ENCODE measurements at places on chromosomes 5 and 9.
A peak's percentile ranks its signal among the peaks of the same experiment; 100 is the strongest.

- DNase-seq: no peak
Measured at GRCh38 chr9:107940616-107941595, 451.3 kb upstream of the KLF4 start.

DNA sequence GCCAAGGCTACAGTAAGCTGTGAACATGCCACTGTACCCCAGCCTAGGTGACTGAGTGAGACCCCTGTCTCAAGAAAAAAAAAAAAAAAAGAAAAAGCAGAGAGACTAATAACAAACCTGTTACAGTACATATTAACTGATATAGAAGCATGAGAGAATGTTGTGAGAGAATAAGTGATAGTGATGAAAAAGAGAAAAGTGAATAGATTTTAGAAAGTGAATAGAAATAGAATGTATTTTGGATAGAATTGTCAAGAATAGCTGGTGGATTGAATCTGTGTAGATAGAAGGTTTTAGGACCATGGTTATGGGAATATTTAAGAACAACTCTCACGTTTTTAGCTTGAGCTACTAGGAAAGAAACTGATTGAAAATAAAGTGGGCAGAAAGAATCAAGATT is 135.8 kb downstream of the WDR70 start:
- DNase-seq: no peak

DNA sequence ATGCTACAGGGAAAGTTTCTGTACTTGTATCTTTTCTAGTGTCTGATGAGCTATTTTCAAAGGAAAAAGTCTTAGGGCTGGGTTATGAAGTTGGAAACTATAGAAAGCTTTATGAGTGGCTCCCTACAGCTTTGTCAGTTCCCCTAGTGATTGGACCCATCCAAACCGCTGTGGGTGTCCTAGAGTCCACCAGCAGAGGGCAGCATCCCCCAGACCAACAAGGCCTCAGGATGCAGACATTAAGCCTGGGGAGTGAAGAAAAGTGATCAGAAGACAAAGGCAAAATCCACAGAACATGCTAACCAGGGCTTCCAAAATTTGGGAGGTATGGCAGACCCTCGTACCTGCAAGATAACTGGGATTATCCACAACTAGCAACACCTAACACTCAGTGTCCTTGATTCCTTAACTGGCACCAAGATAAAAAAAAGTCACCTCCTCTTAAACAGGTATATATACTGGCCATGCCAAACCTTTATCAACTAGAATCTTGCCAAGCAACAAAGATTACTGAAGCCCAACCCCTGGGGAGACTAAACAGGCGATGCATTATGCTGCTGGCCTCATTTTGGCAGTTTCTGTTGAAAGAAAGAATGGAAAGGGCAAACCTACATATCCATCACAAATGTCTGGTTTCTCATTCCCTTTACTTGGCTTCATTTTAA is 110.4 kb upstream of the NR5A1 start:
- peak; percentile 73 for DNase-seq

- no peak for DNase-seq
Measured at GRCh38 chr5:180173875-180174586, 35.0 kb downstream of the RASGEF1C start.

DNA sequence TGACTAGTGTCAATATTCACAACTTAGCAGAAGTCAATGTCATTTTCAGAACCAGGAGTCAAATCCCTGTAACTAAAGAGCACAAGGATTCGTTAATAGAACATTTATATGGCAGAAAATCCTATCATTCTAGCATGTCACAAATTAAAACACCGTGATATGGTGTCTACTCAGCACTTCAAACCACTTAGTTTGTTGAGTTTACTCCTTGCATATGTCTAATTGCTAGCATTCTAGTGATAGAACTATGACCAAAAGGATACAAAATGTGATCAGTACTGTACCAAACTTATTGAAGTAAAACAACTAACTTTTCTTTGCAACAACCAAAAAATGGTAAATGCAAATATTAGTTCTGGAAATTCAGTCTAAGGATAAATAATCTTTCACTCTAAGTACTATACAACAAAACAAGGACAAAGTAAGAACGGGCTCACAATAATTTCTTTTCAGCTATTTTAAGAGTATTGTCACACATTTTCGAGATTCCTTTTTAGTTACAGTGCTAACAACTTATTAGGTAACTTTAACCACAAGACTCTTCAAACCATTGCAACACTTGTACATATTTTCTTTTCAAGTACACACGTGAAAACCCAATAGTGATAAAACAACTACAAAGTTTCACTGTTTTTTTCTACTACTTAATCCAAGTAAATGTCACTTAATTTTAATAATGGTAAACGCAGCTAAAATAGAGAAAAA is 845.2 kb upstream of the CDH10 start:
- no peak for DNase-seq

DNA sequence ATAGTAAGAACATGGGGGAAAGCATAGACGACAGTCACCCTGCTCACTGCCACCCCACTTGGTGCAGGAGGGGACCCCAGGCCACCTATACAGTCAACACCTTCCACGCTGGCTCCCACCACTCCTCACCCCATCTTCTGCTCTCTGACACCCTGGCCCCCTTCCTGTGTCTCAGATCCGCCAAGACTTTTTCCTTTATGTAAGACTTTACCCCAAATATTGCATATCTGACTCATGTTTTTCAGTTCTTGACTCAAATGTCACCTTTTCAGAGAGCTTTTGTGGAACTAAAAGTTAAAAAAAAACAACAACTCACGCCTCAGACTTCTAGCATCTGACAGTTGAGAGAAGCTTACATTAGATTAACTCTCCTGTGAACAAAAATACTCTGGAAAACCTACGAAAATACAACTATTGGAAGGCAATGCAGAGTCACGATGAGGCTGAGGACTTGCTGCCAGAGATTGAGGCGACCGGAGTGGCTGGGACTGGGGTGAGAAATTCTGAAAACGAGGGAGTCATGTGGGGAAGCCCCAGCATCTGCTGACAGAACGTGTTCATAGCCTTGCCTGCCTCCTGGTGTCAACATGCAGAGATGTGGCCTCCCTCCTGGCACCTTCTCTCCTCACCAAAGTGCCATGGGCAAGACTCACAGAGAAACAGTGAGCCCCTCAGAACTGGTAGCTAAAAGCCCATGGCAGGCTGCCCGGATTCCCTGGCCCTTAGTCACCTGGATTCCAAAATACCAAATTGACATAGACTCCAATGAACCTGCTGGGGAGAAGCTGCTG is 22.4 kb upstream of the FCN2 start:
- peak; percentile 48 for DNase-seq

GRCh38 chr9:115444959-115445358 is 327.0 kb upstream of the TNC start:
- DNase-seq: no peak

DNA sequence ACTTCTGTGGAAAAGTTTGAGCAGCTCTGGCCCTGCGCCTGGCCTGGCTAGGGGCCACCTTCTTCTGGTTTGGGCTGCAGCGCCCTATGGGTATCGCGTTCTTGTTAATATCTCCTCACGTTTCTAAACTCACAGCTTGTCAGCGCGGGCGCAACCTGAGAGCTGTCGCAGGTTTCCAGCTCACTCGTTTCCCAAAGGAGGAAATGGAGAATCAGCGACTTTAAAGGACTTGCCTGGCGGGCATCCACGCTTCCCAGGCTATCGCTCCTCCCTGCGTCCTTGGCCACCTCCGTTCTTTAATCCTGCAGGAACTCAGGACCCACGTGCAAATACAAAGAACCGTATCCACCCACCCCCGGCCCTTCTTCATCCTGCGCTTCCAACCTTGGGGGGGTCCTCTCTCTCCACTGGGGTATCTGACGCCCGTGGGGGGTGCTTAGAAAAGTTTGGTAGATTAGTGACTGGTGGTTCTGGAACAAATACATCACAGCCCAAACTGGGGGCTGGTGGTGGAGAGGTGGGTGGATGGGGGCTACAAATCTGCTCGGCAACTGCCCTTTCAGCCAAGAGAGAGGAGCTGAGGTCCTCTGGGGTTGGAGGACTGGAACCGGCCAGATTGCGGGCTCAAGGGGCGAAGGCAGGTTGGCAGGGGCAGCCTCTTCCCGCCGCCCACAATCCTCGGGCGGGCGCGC is 578 bp upstream of the PSAT1 start:
- no peak for DNase-seq

- DNase-seq: no peak
Measured at GRCh38 chr9:81565609-81566008, 123.7 kb downstream of the TLE1 start.

DNA sequence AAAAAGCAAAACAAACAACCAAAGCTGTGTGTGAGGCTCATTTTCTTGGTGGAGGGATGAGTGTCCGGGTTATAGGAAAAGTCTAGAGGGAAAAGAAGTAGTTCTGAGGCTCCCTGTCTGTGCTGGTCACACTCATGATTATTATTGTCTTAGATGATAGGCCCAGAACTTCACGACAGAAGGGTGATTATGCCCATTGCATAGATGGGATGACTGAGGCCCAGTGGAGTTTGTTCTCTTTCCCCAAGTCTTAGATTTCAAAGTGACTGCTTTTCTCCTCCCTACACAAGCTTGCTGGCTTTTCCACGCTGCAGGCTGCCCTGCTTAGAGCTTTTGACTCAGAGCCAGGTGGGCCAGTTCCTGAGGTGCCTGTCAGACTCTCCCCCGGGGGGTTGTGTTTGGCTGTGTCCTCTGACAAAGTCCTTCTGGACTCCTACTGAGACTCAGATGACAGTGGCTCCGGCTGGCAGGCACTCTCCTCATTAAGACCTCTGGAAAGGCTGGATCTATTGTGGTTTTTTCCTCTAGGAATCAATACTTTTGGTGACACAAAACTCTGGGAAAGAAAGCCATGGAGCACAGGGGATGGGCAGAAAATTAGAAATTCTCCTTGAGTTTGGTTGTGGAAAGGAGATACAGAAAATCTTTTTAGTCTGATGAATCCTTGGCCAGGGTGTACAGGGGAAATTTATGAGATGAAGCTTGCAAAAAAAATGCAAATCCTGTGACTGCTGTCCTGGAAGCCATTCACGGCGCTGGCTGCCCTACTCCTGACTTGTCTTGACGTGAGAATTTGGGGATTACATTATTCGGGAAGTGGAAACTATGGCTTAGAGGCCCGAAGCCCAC is 120.9 kb downstream of the NSG2 start:
- no peak for DNase-seq

DNA sequence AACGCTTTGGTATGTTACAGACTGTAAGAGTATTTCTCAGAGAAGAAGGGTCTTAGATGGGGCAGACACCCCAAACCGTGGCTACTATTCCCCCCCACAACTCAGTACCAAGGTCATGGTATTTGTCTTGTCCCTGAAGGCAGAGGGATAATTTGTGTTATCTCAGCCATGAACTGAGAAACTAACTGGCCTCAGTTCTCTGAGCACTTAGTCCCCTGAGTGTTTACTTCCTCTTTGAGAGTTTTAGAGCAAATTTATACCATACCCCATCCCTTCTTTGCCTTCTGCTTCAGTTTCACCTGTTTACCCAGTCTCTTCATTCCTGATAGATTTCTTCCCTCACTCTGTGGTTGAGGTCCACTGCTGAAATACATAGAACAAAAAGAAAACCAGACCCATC is 183.9 kb downstream of the LRRC70 start:
- no peak for DNase-seq

GRCh38 chr9:109496841-109497225 is 1.3 kb downstream of the PTPN3 start:
- DNase-seq: no peak

- DNase-seq: no peak
Measured at GRCh38 chr5:5416733-5417132, 5.7 kb upstream of the ICE1 start.

GRCh38 chr9:29285818-29286217 is 1712.5 kb upstream of the C9orf72 start:
- no peak for DNase-seq

- DNase-seq: no peak
Measured at GRCh38 chr9:38137342-38137741, 68.3 kb upstream of the SHB start.

DNA sequence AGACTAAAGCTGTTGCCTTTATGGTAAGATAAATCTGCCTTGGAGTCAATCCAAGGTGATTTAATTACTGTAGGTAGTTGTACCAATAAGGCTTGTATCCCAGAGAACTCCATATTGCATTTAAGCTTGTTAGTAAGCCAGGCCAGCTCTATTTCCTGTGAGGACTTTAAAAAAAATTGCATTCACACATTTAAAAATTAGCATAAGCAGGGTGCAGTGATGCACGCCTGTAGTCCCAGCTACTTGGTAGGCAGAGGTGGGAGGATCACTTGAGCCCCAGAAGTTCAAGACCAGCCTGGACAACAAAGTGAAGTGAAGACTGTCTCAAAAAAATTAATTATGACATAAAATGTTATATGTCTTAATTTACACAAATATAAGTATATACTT is 28.7 kb upstream of the ABL1 start:
- no peak for DNase-seq

GRCh38 chr9:1922026-1922425 is 93.1 kb upstream of the SMARCA2 start:
- no peak for DNase-seq

- no peak for DNase-seq
Measured at GRCh38 chr5:154059039-154059430, 20.3 kb downstream of the MFAP3 start.

GRCh38 chr5:69242215-69242927 is 7.7 kb downstream of the CDK7 start:
- no peak for DNase-seq

- no peak for DNase-seq
Measured at GRCh38 chr9:119961774-119962424, 592.7 kb upstream of the BRINP1 start.

- DNase-seq: no peak
Measured at GRCh38 chr5:3041001-3041400, 289.5 kb upstream of the IRX2 start.

DNA sequence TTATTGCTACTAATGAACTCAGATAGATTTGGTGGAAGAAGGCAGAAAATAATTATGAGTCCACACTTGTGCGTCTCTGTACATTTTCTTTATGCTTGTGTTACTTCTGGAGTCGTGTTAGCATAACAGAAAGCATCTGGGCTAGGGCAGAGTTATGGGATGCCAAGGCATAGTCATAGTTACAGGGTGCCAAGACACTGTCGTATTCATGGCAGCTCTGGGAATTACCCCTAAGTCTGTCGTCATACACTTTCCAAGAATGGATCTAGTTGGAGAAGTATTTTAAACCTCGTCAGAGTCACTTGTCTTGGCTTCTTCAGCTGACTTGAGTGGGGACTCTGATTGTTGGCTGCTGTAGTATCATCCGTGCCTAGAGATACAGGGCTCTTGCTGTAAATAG is 27.7 kb downstream of the CAMK4 start:
- no peak for DNase-seq

DNA sequence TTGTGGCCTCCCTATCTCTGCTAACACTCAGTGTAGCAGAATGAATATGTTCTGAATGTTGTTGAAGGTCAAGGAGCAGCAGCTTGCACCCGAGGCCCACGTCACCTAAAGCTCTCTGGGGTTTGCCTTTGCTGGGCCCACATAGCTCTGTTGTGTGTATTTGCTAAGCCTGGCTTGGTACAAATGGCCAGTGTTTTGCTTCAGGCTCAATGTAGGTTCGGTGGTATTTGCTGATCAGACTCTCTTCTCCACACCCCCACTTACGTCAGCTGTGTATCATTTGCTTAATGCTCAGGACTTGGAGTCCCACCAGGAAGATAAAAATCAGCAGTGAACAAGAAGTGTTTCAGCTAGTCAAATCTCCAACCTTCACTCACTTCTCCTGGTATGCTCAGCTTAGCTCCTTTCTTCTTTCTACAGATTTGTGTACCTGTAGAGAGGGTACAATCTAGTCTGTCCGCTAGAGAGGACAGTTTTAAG is 4.8 kb upstream of the RFESD start:
- no peak for DNase-seq

- peak; percentile 61 for DNase-seq
Measured at GRCh38 chr5:74031536-74031935, 405.5 kb downstream of the ARHGEF28 start.
